CD14-positive monocyte (primary cell): ENCODE measurements at places on chromosomes 1 and 21.

GRCh38 chr1:210087058-210087457 is 145.5 kb upstream of the SERTAD4 start:
- no peak for DNase-seq

GRCh38 chr1:197725044-197725443 is 50.2 kb downstream of the DENND1B start:
- no peak for DNase-seq

GRCh38 chr1:55197099-55197498 is 18.1 kb downstream of the USP24 start:
- DNase-seq, result no peak

DNA sequence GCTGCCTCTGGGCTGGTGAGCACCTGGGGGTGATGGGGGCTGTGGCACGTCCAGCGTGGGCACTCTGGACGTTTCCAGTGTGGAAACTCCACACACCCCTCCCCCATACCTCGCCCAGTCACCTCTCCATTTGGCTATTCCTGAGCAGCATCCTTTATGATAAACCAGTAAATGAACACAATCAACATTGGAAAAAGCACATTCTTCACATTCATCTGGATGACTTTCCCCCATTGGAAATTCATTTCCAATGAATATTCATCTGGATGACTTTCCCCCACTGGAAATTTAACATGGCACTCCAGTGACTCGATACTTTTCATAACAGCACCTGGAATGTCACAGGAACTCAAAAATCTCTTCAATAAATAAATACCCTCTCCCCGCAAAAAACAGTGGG is 104.8 kb upstream of the KRTAP19-8 start:
- DNase-seq, result no peak

- DNase-seq, result no peak
Measured at GRCh38 chr1:224616756-224617409, 766 bp downstream of the CNIH3 start.

- no peak for DNase-seq
Measured at GRCh38 chr21:29296446-29296845, 2.3 kb upstream of the BACH1 start.

DNA sequence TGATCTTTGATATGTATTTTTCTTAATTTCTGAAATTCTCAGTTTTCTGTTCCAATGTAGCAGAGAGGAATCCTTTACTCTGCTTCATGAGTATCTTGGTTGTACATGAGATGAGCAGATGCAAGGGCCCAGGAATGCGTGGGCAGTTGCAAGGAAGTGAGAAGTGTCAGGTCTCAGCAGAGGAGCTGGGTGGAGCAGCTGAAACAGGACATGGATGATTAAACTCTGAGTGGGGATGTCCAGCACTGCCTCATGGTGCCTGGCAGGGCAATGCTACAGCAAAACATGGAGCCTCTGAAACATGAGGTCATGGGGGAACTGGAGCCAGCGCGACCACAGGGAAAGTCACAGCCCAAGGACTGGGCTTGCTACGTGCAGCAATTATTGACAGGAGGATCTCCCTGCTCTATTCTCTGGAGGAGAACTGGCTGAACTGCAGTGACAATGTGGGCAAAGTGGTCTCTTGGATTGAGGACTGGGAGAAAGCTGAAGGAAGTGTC is 48.4 kb downstream of the COLGALT2 start:
- DNase-seq, result no peak

GRCh38 chr1:169295425-169295824 is 72.2 kb downstream of the NME7 start:
- no peak for DNase-seq

DNA sequence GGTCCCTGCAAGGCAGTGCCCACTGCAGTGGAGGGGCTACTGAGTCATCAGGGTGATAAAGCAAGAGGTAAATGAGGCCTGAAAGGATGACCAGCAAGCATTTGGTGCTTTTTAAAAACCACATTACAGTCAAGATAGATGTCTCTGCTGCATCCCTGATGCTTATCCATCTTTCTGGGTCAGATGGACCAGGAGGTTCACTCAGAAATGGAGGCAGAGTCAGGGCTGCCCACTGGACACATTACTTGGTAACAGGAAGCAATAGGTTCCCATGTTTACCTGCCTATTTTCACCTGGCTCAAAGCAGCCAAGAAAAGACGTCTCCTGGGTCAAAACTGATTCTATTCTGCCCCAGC is 3.6 kb downstream of the SPATA46 start:
- no peak for DNase-seq

- DNase-seq, result no peak
Measured at GRCh38 chr1:22711071-22711470, 432 bp downstream of the EPHB2 start.

- DNase-seq, result no peak
Measured at GRCh38 chr1:160637821-160638539, 8.9 kb downstream of the SLAMF1 start.

- DNase-seq, result no peak
Measured at GRCh38 chr1:6262555-6263420, 1.9 kb upstream of the GPR153 start.

- no peak for DNase-seq
Measured at GRCh38 chr1:167416506-167416905, 101.8 kb downstream of the CD247 start.

DNA sequence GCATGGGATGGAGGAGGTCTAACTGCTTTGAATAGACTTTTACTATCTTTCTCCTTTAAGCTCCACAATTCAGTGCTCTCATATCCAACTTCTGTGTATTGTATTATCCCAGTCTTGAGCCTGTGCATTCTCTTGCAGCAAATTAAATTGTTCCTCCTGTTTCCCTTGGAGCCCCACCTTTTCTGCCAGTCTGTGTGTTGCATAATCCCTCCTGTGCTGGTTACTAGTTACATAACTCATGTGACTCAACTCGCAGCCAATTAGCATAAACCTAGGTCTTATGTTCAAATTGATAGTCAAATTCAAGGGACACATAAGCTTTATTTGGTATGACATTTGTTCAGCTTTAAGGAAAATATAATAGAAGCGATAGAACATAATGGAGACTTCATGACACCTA is 1863.5 kb downstream of the MRPL39 start:
- no peak for DNase-seq

GRCh38 chr1:157575744-157576143 is 22.1 kb downstream of the FCRL4 start:
- no peak for DNase-seq

- DNase-seq, result peak; percentile 93
Measured at GRCh38 chr1:211613108-211613947, 34.4 kb upstream of the SLC30A1 start.

- DNase-seq, result no peak
Measured at GRCh38 chr1:10904396-10905358, 107.8 kb upstream of the TARDBP start.

DNA sequence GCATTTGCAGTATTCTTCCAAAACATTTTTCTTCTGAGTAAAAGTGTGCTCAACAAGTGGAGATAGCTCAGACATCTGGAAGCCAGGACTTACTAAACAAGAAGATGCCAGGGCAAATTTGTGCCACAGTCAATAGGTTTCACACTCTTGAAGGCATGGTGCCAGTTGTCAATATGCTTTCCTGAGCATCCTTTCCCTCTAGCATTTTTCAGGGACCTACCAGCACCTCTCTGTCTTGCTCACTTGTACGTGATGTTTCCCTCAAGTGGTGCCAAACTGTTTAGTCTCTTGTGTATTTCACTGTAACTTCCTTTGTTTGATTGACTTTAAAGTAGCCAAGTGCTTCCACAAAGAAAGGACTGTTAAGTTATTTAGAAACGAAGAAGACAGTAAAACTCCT is 194.0 kb upstream of the SGIP1 start:
- DNase-seq, result no peak

GRCh38 chr1:3570066-3570986 is 41.0 kb downstream of the MEGF6 start:
- no peak for DNase-seq

DNA sequence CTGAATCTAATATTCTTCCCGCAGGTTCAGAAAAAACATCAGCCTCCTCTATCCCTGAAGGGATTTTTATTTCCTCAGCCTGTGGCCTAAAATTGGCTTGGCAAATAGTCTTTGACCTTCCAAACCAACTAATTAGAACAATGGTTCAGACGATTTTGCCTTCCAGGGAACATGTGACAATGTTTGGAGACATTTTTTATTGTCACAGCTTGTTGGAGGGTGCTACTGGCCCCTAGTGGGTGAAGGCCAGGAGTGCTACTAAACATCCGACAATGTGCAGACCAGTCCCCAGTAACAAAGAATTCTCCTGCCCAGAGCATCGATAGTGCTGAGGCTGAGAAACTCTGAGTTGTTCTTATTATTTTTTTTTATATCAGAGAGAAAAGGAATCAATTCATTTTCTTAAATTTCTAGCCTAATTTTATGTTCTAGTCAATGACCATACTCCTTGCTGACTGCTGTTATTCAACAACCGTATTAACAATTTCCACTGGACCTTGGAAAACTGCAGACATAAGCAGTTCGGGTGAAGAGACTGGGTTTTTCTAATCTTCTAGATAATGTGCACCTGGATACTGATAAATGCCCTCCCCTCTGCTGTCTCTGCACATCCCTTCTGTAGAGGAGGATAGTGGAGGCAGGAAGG is 280.7 kb downstream of the LMX1A start:
- no peak for DNase-seq

- DNase-seq, result no peak
Measured at GRCh38 chr21:36423771-36424433, 38.7 kb downstream of the CHAF1B start.

DNA sequence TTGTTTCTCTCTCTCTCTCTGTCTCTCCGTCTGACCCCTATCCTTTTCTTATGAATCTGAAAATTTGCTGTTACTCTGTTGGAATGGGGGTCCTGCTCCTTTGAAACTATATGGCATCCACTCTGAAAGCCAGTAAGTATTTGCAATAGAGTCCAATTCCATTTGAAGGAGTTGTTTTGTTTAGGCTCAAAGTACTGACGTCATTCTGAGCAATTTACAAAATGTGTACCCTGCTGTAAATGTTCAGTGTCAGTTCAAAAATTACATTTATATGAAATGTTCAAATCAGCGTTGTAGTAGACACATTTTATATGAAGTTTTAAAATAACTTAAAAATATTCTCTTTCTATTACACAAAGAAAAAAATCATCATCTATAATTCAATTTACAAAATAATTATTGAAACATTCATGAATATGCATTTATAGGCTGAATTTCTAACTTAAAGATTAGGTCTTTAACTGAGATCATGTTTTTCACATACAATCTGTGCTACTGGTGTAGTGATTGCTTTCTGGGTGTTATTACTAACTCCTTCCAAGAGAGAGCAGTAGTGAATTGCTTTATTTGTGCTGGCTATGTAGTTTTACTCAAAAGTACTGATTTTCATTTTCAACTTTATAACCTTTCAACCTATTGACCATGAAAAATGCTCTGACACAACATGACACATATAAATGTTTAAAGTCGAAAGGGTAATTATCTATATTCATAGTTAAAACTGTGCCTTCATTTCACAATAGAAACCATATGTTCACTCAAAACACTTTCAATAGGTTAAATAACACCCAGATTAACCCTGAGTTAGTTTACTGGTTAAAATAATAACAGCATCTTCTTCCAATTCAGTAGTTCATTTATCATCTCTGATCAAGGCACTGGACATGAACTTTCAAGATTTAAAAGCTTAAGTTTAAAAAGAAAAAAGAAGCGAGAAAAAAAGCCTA is 253.1 kb upstream of the ADGRL4 start:
- no peak for DNase-seq

GRCh38 chr1:51240084-51240483 is 4.0 kb downstream of the RNF11 start:
- no peak for DNase-seq

GRCh38 chr1:89198081-89198480 is 661 bp downstream of the GBP4 start:
- DNase-seq, result no peak

DNA sequence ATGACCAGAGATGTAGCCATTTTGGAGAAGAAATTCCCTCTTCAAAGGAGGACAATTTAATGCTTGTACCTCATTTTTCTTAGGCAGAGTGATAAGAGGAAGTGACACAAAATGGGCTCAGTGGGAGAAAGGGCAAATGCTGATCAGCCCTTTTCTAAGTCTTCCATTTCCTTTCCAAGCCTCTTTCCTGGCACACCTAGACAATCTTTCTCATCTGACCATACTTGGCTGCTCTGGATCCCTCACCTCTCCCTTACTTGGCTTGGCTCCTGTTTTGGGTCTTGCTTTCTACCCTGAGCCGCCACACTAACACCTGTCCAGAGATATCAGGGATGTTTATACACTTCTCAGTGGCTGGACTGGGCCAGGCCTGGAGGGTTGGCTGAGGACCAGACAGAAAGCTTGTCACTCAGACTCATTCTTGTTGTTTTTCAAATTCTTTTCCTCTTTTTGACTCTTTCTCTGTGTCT is 13.1 kb downstream of the TXNIP start:
- no peak for DNase-seq

DNA sequence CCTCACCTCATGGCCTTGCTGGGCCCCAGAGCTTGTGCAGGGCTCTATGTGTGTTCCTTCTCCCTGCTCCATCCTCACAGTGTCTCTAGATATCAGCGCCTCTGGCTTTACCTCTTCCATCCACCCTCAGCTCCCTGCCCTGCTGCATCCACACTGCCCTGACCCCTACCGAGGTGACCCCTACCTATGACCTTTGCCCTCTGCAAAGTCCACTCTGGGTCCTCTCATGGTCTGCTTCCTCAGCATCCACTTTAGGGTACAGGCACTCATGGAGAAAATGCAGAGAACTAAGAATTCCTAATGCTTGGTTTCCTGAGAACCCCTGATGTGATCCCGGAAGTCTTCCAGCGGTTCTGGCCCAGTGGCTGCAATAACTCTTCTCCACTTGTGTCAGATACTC is 46.9 kb upstream of the PAXBP1 start:
- DNase-seq, result no peak

DNA sequence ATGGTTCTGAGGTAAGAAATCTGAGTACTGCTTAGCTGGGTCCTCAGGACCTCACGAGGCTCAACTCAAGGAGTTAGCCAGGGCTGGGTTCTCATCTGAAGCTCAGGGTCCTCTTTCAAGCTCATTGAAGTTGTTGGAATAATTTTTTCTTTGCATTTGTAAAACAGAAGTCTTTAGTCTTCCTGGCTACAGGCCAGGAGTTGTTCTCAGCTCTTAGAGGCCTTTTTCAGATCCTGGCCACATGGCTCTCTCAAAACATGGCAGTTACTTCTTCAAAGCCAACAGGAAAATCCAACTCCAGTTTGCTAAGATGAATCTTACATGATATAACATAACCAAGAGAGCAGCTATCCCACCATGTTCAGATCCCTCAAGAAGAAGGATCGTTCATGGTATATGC is 92.3 kb upstream of the CHODL start:
- DNase-seq, result no peak

GRCh38 chr1:46595127-46595526 is 8.9 kb downstream of the MKNK1 start:
- DNase-seq, result peak; percentile 83

- DNase-seq, result no peak
Measured at GRCh38 chr1:119964673-119965363, 68.5 kb upstream of the ADAM30 start.

GRCh38 chr1:5744911-5745799 is 247.1 kb downstream of the NPHP4 start:
- no peak for DNase-seq

GRCh38 chr1:41240781-41241353 is 1.2 kb downstream of the SCMH1 start:
- DNase-seq, result peak; percentile 15

DNA sequence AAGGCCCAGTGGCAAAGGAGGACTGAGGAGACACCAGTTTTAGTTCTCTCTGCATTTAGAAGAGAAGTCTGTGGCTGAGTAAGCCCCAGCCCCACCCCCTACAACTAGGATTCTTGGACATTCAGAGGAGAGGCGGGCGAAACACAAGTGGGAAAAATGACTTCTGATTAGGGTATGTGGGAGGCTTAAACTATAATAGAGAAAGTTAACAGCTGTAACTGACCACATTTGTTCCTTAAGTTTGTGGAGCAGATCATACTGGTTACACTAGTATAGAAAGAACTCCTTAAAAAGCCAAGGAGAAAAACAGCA is 11.2 kb upstream of the TRIM33 start:
- no peak for DNase-seq
